ENCODE measurements at places on chromosomes 2 and 18.

- DNase-seq = no peak
These were observed 392 bp downstream of the ST8SIA3 start for GRCh38 chr18:57352761-57353136.

GRCh38 chr2:31765078-31765945 lies 184.6 kb upstream of the SRD5A2 start:
- DNase-seq = no peak

GRCh38 chr2:100031604-100032003 lies 110.8 kb downstream of the AFF3 start:
- DNase-seq = no peak

DNA sequence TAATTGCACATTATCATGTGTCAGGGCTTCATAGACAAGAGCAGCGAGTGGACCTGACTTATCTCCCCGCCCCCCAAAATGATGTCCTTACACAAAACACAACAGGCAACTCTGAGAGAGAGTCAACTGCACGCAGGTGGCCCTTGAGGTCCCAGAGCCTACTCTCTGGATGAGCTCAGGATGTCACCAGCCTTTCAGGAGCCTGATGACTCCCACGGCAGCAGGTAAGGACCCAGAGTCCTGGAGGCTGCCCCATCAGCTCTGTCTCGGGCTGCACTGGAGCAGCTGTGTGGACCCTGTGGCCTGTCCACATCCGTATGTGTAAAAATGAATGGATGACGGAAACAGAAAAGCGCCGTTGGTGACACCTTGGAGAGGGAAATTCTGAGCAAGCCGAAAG lies 130.9 kb downstream of the HDAC4 start:
- DNase-seq = no peak

- DNase-seq = no peak
These were observed 381.3 kb downstream of the SOX11 start for GRCh38 chr2:6073191-6074088.

Data from stimulated activated CD8-positive, alpha-beta memory T cell treated with anti-CD3 and anti-CD28 coated beads, Interleukin-7, amount 100 ng/mL, for 48 hours (primary cell).